ENCODE measurements at places on chromosomes 6 and 20.

DNA sequence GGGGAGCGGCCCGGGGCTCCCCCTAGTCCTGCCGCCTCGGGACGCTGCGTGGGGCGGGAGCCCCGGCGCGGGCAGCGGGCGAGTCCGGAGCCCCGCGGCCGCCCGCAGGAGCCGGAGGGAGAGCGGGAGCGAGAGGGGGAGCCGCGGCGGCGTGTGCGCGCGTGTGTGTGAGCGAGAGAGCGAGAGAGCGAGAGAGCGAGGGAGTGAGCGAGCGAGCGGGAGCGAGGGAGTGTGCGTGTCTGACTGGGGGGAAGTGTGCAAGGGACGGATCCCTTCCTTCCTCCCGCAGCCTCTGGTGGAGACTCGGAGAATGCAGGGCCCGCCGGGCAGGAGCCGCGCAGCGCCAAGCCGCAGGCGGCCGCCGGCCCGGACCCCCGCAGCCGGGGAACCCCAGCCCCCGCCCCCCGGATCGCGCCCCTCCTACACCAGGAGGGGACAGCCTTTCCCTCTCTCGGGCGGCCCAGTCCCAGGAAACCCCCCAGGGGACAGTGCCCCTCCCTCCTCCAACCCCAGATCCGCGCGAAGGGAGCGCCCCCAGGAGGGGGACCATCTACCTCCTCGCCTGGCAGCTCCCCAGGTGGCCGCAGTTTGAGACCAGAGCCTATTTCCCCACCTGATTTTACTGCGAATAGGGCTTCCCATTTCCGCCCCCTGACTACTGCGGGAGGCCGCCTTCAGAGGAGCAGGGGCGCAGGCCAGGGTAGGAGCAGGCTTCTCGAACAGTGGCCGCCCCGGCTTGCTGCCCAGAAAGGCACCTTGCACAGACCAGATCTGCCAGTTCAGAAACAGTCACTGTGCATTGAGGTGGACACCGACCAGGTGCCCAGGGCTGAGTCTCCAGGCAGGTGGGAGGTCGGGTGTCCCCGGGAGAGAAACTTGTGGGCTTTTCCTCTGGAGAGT is at the start of gene CDH22:
TSS of gene CDH22 (minus strand) at position 241 of the 900 bp plus-strand sequence. CDS start 57,204 bp downstream, outside the sequence.
- peak; percentile 15 for DNase-seq

- no peak for DNase-seq
These were observed 32.3 kb downstream of the PDRG1 start for GRCh38 chr20:31919410-31920155.

GRCh38 chr6:17429383-17430061 is 36.1 kb downstream of the CAP2 start:
- DNase-seq = peak; percentile 41

GRCh38 chr6:108768792-108769524 is 79.3 kb upstream of the ARMC2 start:
- no peak for DNase-seq

- no peak for DNase-seq
These were observed 18.6 kb upstream of the BCAS4 start for GRCh38 chr20:50776122-50776817.

DNA sequence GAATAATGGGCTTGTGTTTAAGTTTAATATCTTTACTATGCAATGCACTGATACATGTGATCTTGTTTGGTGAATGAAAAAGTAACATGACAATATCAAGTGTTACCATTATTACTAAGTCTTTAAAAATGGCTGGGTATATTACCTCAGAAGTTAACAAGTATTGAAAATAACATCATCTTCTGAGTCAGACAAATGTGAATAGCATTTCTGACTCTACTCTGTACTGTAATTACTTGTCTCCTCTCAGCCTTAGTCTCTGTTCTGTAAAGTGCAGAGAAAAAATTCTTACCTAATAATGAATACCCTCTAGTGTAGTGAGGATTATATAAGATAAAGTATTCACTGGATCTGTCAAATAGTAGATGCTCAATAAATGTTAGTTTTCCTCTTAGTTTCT is 47.0 kb upstream of the GCLC start:
- no peak for DNase-seq

- no peak for DNase-seq
These were observed 274.8 kb upstream of the SYNCRIP start for GRCh38 chr6:85917522-85917921.

- peak; percentile 89 for DNase-seq
These were observed 21.0 kb downstream of the PPARD start for GRCh38 chr6:35363293-35363750.

GRCh38 chr6:118992186-118992795 is 57.3 kb upstream of the MCM9 start:
- no peak for DNase-seq

- no peak for DNase-seq
These were observed 140.4 kb upstream of the CENPW start for GRCh38 chr6:126199466-126199865.

DNA sequence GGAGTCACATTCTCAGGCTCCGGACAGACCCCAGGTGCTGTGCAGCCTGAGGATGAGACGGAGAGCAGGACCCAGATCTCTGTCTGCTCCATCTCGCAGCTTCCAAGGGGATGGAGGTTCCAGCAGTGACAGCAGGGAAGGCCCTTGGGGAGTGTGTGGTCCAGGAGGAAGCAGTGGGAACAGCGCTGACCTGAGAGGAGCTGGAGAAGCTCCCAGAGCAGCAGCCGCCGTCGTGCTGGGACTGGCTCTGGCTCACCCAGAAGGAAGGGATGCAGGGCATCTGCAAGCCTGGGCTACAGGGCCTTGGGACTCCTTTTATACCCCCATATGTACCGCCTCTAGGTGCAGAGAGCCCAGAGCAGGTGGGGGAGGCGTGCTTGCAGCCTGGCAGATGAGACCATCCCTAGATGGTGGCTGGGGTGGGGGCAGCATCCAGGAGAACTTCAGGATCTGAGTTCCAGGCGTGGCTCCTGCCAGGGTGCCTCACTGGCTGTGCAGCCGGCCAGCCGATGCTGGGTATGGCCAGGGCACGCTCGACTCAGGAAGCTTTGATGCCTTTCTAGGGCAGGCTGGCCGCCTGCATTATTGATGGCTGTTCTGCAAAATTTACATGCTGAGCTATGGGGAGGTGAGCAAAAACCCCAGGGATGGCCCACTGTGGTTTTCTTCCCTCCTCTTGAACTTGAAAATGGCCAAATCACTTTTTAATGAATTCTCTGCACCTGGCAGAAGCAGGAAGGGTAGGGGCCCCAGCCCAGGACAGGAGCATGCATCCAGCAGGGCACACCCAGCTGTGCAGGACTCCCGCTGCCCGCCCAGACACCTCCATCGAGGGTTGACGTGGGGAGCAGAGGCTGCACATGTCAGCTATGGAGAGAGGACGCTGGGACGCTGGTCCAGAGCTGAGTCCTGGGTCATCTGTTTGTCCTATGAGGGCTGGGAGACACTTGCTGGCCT is 179.6 kb downstream of the TAF4 start:
- no peak for DNase-seq

DNA sequence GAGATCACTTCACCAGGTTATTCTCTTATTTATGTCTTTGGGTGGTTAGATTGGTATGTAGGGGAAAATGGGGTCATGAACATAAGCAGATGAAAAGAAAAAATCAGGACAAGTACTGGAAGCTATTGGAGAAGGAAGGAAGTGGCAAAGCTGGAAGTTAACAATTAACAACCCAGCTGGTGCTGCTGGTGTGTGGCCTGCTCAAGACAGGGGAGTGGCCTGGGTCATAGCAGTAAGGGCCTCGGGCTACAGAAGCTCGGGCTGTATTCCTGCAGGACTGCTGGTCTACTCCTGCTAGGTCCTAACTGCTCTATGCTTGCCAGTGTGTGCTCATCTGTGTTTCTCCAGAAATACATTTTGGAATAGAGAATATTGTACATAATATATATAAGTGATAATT is 19.6 kb downstream of the MYLIP start:
- DNase-seq = no peak

DNA sequence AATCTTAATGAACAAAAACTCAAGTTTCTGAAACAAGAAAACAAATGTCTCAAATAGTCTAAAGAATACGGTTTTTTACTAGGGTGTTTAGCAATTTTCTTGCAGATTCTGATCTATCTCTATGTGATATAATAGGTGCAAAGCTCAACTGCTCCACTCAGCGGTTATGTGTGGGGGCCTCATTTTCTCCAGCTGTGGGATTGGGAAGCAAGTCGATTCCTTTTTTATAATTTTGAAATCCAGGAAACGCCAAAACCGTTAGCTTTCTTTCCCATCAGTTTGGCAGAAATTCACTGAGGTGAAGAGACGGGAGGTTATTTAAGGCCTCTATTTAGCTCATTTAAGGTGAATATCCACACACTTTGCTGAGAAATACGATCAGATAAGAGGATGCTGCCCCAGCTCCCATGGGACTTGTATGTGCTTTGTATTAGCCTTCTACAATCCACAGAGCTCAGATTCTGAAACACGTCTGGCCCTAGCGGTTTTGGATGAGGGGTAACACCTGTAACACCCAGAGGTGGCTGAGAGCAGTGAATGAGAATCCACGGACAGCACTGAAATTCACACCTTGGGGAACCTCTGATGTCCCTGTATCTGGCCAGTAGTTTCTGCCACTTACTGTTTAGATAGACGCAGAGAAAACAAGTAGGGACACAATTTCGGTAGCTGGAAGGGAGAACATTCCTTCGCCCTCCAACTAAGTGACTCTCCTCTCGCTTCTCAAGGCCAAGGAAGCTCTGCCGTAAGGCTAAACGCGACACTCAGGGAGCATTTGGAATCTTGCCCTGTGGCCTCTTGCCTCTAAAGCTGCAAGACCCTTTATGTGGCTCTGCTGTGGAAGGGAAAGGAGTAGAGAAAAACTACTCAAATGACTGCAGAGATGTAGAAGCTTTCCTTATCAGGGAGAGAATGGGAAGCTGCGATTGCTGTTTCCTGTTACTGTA is 6.5 kb upstream of the BCAS4 start:
- DNase-seq = peak; percentile 76

Measured in fibroblast of skin of right quadriceps (primary cell).